ENCODE measurements at places on chromosomes 5 and 9.

GRCh38 chr5:96076451-96076850, 114.8 kb upstream of the ELL2 start:
- DNase-seq = no peak

DNA sequence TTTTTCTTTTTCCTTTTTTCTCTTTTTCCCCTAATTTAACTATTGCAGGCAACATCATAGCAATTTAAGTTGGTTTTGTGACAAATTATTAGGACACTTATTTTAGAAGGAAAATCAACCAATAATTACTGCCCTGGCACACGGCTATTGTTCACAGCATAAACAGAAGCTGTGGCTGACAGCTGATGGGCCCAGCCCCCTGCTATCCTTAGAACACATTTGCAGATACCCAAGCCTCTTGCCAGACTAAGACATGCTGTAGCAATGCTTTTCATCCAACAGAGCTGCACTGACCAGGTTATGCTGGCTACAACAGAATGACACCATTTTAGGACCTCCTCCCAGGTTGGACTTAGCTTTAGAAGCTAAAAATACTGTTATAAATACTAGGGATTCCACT, 852.7 kb upstream of the DMAC1 start:
- no peak for DNase-seq

DNA sequence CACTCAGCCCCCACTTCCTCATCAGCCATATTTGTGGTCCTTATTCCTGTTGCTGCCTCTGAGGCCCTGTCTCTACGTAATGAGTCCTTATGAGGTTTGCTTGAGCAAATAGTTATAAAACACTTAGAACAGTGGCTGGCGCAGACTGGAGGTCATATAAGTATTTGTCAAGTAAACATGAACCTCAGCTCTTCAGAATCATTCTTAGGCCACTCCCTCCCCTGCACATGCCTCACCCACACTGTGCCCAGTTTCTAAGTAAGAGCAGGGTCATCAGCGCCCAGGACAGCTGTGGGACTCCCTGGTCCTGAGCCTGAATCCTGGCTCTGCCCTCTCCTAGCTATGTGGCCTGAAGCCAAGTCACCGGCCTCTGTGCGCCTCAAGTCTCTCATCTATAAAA, 4.0 kb downstream of the ST6GALNAC4 start:
- DNase-seq = no peak

DNA sequence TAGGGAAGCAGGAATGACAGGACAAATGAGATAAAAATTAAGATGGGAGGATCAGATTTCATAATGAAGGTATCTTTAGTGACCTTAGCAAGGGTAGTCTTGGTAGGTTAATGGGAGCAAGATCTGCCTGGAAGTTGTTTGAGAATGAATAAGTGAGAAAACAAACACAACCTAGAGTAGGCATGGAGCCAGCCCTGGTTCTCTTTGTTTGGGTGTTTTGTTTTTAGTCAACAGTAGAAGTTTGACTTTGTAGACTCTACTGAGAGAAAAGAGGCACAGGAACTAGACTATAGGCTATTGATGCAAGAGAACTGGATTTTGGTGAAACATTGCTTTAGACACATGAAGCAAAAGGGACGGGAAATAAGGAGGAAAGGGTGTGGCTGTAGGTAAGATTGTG, 40.3 kb downstream of the KCNN2 start:
- no peak for DNase-seq

- DNase-seq = no peak
These were observed 55.4 kb downstream of the WDR36 start for GRCh38 chr5:111147502-111147901.

- DNase-seq = no peak
These were observed 26.9 kb downstream of the CAMSAP1 start for GRCh38 chr9:135880438-135880837.

DNA sequence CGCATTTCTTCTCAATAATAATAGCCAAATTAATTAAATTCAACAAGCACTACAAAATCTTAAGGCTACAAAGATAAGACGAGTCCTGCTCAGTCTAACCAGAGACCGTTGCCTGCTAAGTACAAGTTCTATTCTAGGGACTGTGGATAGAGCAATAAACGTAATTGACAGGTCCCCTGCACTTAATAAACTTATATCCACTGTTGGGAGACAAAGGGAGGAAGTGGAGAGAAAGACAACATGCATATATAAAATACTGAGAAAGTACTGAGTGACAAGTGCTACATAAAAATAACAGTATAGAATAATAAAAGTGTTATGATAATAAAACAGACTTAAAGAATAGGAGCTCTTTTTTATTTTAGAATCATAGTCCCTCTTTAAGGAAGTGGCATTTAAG, 158.1 kb downstream of the MLLT3 start:
- no peak for DNase-seq

GRCh38 chr5:56699538-56699937, 115.8 kb upstream of the MAP3K1 start:
- no peak for DNase-seq

DNA sequence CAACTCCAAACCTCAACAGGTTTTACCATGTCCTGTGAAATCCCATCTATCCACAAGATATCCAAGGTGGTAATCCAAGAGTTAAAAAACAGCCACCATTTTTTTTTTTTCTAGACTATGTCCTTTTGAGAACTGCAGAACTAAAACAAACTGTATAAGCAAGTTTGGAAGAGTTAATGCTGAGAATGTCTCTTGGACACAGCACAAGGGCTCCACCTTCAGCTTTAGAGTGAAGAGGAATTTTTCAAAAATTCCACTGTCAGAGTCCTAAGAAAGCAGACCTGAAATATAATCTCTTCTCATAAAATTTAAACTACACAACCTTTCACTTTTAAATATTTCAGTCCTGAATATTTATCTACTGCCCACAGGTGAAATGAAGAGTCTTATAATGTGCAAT, 167.8 kb upstream of the CCNG1 start:
- no peak for DNase-seq

DNA sequence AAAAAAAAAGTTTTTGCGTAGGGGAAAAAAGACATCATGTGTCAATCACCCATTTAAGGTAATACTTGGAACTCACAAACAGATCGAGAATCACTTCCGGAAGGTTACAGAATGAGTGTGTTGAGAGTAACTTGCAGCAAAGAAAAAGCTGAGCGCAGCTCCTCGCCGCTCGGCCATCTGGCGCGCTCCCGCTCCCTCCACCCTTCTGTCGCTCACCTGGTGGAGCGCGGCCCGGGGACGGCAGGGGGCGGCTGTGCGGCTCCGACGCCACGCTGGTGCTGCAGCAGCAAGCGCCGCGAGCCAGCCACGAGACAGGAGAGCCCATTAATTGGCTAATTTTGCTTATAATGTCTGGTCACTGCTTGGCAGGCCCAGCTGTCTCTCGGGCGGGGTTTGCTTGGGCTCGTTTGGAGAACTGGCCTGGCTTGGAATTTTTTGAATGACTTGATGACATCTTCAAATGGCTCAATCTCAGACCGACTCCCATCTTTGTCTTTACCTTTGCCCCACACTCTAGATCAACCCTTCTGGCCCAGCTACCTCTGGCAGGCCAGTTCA, 601.8 kb downstream of the CCDC171 start:
- peak; percentile 44 for DNase-seq

GRCh38 chr9:98767196-98767595, 29.2 kb downstream of the ANKS6 start:
- no peak for DNase-seq

- no peak for DNase-seq
These were observed 33.2 kb downstream of the ADAMTSL1 start for GRCh38 chr9:18507151-18507550.

- DNase-seq = no peak
These were observed 65.8 kb upstream of the UNC5A start for GRCh38 chr5:176744584-176744965.

GRCh38 chr5:72878854-72879253, 62.4 kb downstream of the TNPO1 start:
- no peak for DNase-seq

- no peak for DNase-seq
These were observed 177.9 kb downstream of the XRCC4 start for GRCh38 chr5:83255268-83255667.

- DNase-seq = no peak
These were observed 81.1 kb downstream of the JAKMIP2 start for GRCh38 chr5:147701468-147701867.

DNA sequence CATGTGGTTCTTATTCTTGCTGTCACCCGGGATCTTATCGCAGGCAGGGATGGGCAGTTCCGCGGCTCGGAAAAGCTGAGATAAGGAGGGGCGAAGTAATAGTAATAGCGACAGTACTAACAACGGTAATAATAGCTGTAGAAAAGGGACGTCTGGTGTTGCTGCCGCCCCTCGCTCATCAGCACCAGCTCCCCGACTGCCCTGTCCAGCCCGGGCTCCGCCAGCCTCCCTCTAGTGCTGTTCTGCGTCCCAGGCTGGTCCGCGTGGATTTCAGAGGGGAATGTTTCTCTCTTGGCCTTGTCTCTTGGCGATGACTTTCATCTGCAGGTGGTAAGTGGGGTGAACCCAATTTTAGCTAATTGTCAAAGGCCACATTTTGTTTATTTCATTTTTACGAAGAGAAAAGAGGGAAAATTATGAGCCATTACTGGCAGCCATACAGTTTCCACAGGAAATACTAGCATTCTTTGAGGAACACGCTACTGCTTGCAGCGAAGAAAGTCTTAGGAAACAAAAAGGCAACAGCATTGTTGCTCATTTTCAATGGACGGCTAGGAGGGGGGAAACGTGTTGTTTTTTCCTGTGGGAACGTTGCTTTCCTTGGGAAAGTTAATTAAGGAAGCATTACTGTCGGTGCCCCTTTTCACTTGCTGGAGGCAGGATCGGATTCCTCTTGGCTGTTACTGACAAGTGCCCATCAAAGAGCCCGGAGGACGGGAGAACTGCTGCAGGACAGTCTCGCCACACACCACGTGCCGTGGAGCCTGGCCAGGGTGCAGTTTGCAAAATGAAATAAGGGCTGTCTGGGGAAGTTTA, 762 bp downstream of the SNCAIP start:
- DNase-seq = no peak

GRCh38 chr5:174413567-174414314, 310.6 kb upstream of the MSX2 start:
- DNase-seq = no peak

- peak; percentile 22 for DNase-seq
These were observed 1.1 kb downstream of the PTGER4 start for GRCh38 chr5:40680741-40681362.

- DNase-seq = no peak
These were observed 233.4 kb upstream of the CDH6 start for GRCh38 chr5:30960036-30960435.

DNA sequence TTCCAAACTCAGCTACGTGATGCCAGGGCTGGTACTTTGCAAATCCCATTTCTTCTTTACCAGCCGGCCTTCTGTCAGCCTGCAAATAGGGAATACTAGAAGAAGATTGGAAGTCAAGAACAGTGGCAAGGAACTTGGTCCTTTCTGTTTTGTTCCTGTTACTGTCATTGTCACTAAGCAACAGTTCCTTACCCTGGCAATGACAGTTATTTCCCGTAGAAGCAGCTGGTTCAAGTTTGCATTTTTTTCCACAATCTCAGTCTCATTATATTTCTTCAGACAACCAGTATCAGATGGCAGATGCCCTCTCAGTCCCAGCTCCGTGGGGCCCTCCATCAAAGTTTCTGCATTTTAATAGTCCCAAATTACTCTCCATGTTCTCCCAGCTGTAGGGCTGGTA, 9.1 kb upstream of the C1QTNF2 start:
- DNase-seq = no peak

DNA sequence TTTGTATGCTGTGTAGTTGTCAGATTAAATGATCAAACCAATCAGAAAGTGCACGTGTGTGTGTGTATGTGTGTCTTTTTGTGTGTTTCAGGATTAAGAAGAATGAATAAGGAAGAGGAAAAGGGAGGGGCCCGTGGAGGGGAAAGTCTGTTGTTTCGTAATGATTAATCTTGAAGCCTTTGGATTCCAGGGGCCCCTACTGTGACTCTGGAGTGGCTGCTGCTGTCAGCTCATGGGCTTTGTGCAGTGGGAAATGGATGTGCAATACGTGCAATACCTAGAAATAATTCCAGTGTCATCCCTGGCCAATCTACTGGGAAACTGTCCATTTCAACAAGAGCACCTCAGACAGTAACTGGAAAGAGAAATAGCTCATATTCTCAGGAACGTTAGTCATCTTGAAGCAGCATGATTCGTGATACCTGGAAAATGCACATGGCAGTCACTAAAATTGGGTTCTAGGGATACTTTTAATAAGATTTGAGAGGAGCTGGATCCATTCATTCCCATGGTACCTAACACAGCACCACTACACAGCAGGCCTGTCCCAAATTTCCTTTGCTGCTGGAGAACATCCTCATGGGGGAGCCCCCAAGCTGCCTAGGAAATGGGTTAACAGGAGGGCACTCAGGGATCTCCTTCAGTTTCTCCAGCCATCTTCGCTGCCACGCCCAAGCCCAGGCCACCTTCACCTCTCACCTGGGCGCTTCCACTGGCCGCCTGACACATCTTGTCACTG, 186.3 kb downstream of the NR3C1 start:
- DNase-seq = no peak

- peak; percentile 23 for DNase-seq
These were observed 30.0 kb upstream of the TTLL11 start for GRCh38 chr9:122122903-122123632.
